Type B pancreatic cell (in vitro differentiated cells): ENCODE measurements at places on chromosomes 3 and 15. TPM values are rescaled to one million over a fixed set of nuclear protein-coding genes. Genes with fewer than 3 reads are reported as not detected.

- H3K4me1 ChIP-seq, result no peaks in the 10 kb centered on the region
- no peak overlapping the region for H3K27ac ChIP-seq
- no peaks in the 10 kb centered on the region for H3K36me3 ChIP-seq
- H3K4me3 ChIP-seq, result no peak overlapping the region
- H3K27me3 ChIP-seq, result peaks cover 13% of the 10 kb centered on the region
- no peak for DNase-seq
Measured at GRCh38 chr3:40237889-40238571, 71.5 kb upstream of the EIF1B start.

Gene PATL2
- total RNA-seq, result 1.0 and 1.2 TPM in 2 replicates

GRCh38 chr3:49675912-49676311 is 1.8 kb downstream of the APEH start:
- H3K27me3 ChIP-seq, result no peaks in the 10 kb centered on the region
- no peak for DNase-seq
- H3K27ac ChIP-seq, result no peak overlapping the region
- peaks cover 11% of the 10 kb centered on the region for H3K4me1 ChIP-seq
- peaks cover 5% of the 10 kb centered on the region for H3K36me3 ChIP-seq
- no peak overlapping the region for H3K4me3 ChIP-seq

Gene SYNM
- 2.2 and 4.1 TPM in 2 replicates for total RNA-seq

DNA sequence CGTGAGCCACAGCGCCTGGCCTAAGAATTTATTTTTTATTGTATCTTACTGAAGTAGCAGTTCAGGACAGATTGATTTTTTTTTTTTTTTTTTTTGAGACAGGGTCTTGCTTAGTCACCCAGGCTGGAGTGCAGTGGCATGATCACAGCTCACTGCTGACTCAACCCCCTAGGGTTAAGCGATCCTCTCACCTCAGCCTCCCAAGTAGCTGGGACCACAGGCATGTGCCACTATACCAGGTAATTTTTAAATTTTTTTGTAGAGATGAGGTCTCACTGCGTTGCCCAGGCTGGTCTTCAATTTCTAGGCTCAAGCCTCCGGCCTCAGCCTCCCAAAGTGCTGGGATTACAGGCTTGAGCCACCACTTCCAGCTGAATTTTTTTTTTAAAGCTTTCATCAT is 99.8 kb upstream of the HERC1 start:
- no peak for DNase-seq
- no peaks in the 10 kb centered on the region for H3K36me3 ChIP-seq
- H3K4me3 ChIP-seq, result no peak overlapping the region

Gene ZPLD1
- 1.5 and 10.0 TPM in 2 replicates for total RNA-seq

DNA sequence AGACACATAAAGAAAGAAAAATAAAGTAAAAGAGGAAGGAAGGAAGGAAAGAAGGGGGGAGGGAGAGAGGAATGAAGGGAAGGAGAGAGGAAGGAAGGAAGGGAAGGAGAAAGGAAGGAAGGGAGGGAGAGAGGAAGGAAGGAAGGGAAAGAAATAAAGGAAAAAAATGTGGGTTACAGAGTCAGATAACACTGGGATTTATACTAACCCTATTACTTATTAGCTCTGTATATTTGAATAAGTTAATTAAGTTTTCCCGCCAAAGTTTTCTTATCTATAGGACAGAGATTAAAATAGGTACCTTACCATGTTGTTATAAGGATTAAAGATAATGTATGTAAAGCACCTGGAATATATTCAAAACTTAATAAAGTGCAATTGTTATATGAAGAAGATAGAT is 439.3 kb upstream of the KCNMB2 start:
- no peak for DNase-seq
- peaks cover 29% of the 10 kb centered on the region for H3K4me1 ChIP-seq
- no peak overlapping the region for H3K27ac ChIP-seq
- H3K27me3 ChIP-seq, result no peaks in the 10 kb centered on the region

GRCh38 chr15:38648121-38648843 is 83.7 kb upstream of the RASGRP1 start:
- no peak overlapping the region for H3K4me3 ChIP-seq
- H3K27me3 ChIP-seq, result peaks cover 4% of the 10 kb centered on the region
- H3K27ac ChIP-seq, result no peak overlapping the region
- no peaks in the 10 kb centered on the region for H3K36me3 ChIP-seq

Gene SEMA3G
- 0.45 and 0.77 TPM in 2 replicates for total RNA-seq

Gene INSYN1
- total RNA-seq, result 5.8 and 6.4 TPM in 2 replicates

GRCh38 chr3:183636221-183637105 is 1.0 kb downstream of the KLHL24 start:
- no peaks in the 10 kb centered on the region for H3K27me3 ChIP-seq
- H3K4me3 ChIP-seq, result peak overlapping the region; percentile 94
- H3K4me1 ChIP-seq, result peaks cover 20% of the 10 kb centered on the region
- DNase-seq, result peak; percentile 94
- H3K27ac ChIP-seq, result peak overlapping the region; percentile 94

Gene KLHL40
- total RNA-seq, result 0.12 TPM in 1 of 2 replicates, not detected in the other

Gene RAB8B
- 26.5 and 36.8 TPM in 2 replicates for total RNA-seq

Gene KBTBD13
- total RNA-seq, result not detected in 2 replicates

DNA sequence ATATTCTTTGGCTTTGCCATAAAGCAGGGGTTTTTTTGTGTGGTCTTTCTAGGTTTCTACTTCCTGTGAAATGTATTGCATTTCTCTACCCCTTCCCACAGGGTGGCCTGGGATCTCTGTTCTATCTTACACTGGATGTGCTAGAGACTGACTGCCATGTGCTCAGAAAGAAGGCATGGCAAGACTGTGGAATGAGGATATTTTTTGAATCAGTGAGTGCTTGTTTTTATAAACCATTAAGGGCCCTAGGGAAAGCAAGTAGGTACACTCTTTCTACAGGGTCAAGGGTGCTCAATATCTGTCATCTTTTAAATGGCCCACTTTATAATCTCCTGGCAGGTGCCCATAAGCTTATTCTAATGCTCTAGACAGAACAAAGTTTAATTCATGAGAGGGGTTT is 730 bp downstream of the FETUB start:
- H3K4me3 ChIP-seq, result no peak overlapping the region
- H3K36me3 ChIP-seq, result no peaks in the 10 kb centered on the region
- peaks cover 52% of the 10 kb centered on the region for H3K27me3 ChIP-seq
- no peak overlapping the region for H3K27ac ChIP-seq
- no peak for DNase-seq

Gene HESX1
- 0.40 and 1.7 TPM in 2 replicates for total RNA-seq

GRCh38 chr15:50190723-50191122 is 8.7 kb downstream of the SLC27A2 start:
- no peaks in the 10 kb centered on the region for H3K27me3 ChIP-seq
- no peaks in the 10 kb centered on the region for H3K36me3 ChIP-seq
- no peak overlapping the region for H3K27ac ChIP-seq
- H3K4me1 ChIP-seq, result no peaks in the 10 kb centered on the region
- no peak overlapping the region for H3K4me3 ChIP-seq
- no peak for DNase-seq

Gene ERICH6
- not detected in 2 replicates for total RNA-seq

Gene GHSR
- not detected in 2 replicates for total RNA-seq

DNA sequence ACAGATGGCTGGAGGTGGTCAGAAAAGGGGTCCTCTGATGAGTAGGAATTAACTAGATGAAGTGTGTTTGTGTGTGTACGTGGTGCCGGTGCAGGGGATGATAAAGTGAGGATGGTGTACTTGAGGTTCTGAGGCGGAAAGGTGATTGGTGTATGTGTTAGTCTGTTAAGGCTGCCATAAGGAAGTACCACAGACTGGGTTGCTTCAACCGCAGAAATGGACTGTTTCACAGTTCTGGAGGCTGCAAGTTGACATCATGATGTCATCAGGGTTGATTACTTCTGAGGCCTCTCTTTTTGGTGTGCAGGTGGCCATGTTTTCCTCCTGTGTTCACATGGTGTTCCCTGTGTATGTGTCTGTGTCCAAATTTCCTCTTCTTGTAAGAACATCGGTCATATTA is 202.4 kb upstream of the RGMA start:
- H3K36me3 ChIP-seq, result no peaks in the 10 kb centered on the region
- DNase-seq, result no peak
- peaks cover 13% of the 10 kb centered on the region for H3K4me1 ChIP-seq
- H3K27ac ChIP-seq, result no peak overlapping the region

DNA sequence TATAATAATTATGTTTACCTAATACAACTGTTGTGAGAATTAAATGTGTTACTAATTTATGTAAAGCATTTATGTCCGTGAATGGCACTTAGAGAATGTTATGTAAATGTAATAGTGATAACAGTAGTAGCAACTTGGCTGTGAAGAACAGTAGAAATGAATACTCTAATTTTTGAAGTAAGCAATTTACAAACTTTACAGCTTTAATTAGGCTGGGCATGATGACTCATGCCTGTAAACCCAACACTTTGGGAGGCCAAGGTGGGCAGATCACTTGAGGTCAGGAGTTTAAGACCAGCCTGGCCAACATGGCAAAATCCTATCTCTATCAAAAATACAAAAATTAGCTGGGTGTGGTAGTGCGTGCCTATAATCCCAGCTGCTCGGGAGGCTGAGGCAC is 33.9 kb upstream of the IREB2 start:
- H3K27ac ChIP-seq, result no peak overlapping the region
- DNase-seq, result no peak
- H3K4me3 ChIP-seq, result no peak overlapping the region
- peaks cover 9% of the 10 kb centered on the region for H3K27me3 ChIP-seq
- peaks cover 31% of the 10 kb centered on the region for H3K4me1 ChIP-seq

- H3K4me1 ChIP-seq, result peaks cover 9% of the 10 kb centered on the region
- peak overlapping the region; percentile 37 for H3K27ac ChIP-seq
- no peaks in the 10 kb centered on the region for H3K27me3 ChIP-seq
- no peak for DNase-seq
- no peak overlapping the region for H3K4me3 ChIP-seq
Measured at GRCh38 chr3:13308380-13308801, 111.7 kb downstream of the NUP210 start.

Gene SLC22A13
- total RNA-seq, result 0.60 and 0.79 TPM in 2 replicates

Gene MCCC1
- 40.9 and 58.1 TPM in 2 replicates for total RNA-seq

DNA sequence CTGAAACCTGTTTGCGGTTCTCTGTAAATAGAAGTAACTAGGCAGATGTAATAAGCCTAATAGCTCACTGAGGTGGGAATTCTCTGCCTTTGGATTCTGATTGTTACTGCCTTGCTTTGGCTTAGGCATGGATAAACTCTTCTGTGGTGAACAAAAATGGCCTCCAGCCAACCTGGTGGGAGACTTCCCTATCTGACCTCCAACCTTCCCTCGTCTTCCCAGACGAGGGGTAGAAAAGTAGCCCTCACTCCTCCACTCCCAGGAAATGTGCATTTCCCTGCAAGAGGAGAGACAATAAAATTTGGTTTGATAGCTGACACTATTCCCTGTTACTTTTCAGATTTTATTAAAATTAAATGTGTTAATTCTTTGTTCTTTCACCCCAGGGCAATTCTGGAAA is 606 bp upstream of the CD96 start:
- no peaks in the 10 kb centered on the region for H3K27me3 ChIP-seq
- H3K4me3 ChIP-seq, result no peak overlapping the region
- no peaks in the 10 kb centered on the region for H3K36me3 ChIP-seq
- no peak for DNase-seq
- H3K27ac ChIP-seq, result no peak overlapping the region
- peaks cover 19% of the 10 kb centered on the region for H3K4me1 ChIP-seq

DNA sequence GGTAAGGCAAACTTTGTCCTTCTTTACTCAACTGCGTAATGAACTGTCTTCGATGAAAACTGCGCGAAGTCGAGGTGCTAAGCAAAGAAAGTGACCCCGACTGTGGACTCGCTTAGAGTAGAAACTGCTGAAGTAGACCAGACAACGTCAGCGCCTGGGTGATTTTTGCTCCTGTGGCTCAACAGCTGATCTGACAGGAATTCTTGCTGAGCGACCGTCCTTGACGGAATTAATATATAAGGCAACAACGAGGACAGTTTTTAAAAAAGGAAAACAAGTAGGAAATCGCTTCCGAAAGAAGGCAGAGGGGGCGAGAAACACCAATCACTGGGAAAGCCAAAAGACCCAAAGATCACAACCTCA is 541 bp downstream of the RPS27L start:
- H3K4me1 ChIP-seq, result peaks cover 5% of the 10 kb centered on the region
- H3K27me3 ChIP-seq, result no peaks in the 10 kb centered on the region
- H3K4me3 ChIP-seq, result peak overlapping the region; percentile 99
- H3K27ac ChIP-seq, result peak overlapping the region; percentile 100
- no peak for DNase-seq

Gene KBTBD12
- total RNA-seq, result 0.50 TPM in 1 of 2 replicates, not detected in the other

- peaks cover 8% of the 10 kb centered on the region for H3K27me3 ChIP-seq
- DNase-seq, result no peak
- peaks cover 42% of the 10 kb centered on the region for H3K4me1 ChIP-seq
- peaks cover 15% of the 10 kb centered on the region for H3K36me3 ChIP-seq
- peak overlapping the region; percentile 90 for H3K27ac ChIP-seq
- H3K4me3 ChIP-seq, result peak overlapping the region; percentile 95
Measured at GRCh38 chr3:150759947-150760346, 3.0 kb downstream of the SIAH2 start.

DNA sequence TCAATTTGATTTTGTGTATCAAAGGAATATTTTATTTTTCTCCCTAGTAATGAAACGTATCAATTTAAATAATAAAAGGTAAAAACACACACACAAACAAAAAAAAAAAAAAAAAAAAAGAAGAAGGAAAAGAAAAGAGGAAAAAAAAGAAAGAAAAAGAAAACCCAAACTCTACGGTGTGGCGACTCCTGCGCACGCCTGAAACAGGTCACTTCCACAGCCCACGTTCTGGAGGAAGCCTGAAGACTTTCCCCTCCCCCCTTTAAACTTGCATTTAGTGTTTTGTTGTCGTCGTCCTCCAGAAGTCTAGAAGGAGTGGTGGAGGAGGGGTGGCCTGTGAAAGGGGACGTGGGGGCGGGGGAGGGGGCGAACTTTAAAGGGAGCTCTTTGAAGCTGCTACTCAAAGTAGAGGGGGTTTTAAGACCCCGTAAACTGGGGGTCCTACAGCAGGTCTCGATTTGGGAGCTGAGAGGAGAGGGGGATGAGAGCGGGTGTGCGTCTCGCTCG is 2.3 kb upstream of the TLE3 start:
- H3K36me3 ChIP-seq, result peaks cover 1% of the 10 kb centered on the region
- H3K27ac ChIP-seq, result peak overlapping the region; percentile 100
- peaks cover 25% of the 10 kb centered on the region for H3K27me3 ChIP-seq
- peaks cover 19% of the 10 kb centered on the region for H3K4me1 ChIP-seq

Gene MCTP2
- total RNA-seq, result 4.8 and 10.5 TPM in 2 replicates

- H3K27ac ChIP-seq, result no peak overlapping the region
- no peaks in the 10 kb centered on the region for H3K4me1 ChIP-seq
- no peaks in the 10 kb centered on the region for H3K27me3 ChIP-seq
- no peak overlapping the region for H3K4me3 ChIP-seq
- no peak for DNase-seq
- no peaks in the 10 kb centered on the region for H3K36me3 ChIP-seq
Measured at GRCh38 chr15:75161106-75161916, 40.4 kb upstream of the C15orf39 start.

Gene SNTN
- not detected in 2 replicates for total RNA-seq

Gene ZNF710
- 34.7 and 47.2 TPM in 2 replicates for total RNA-seq

GRCh38 chr15:43777267-43777914 is 625 bp upstream of the ELL3 start:
- H3K36me3 ChIP-seq, result peaks cover 6% of the 10 kb centered on the region
- no peaks in the 10 kb centered on the region for H3K27me3 ChIP-seq
- DNase-seq, result peak; percentile 82
- H3K4me3 ChIP-seq, result peak overlapping the region; percentile 90
- peak overlapping the region; percentile 87 for H3K27ac ChIP-seq

Gene SEMA5B
- 0.50 and 12.8 TPM in 2 replicates for total RNA-seq

Gene DAZL
- total RNA-seq, result not detected in 2 replicates

Gene GOLGA8T
- 0.19 and 0.99 TPM in 2 replicates for total RNA-seq
